Effector memory CD8-positive, alpha-beta T cell (primary cell): ENCODE measurements at places on chromosomes 16 and 17.

GRCh38 chr16:59591480-59591879 lies 857.4 kb upstream of the GOT2 start:
- no peak for DNase-seq

- DNase-seq: no peak
Measured at GRCh38 chr16:67263201-67263600, 14.4 kb downstream of the SLC9A5 start.

DNA sequence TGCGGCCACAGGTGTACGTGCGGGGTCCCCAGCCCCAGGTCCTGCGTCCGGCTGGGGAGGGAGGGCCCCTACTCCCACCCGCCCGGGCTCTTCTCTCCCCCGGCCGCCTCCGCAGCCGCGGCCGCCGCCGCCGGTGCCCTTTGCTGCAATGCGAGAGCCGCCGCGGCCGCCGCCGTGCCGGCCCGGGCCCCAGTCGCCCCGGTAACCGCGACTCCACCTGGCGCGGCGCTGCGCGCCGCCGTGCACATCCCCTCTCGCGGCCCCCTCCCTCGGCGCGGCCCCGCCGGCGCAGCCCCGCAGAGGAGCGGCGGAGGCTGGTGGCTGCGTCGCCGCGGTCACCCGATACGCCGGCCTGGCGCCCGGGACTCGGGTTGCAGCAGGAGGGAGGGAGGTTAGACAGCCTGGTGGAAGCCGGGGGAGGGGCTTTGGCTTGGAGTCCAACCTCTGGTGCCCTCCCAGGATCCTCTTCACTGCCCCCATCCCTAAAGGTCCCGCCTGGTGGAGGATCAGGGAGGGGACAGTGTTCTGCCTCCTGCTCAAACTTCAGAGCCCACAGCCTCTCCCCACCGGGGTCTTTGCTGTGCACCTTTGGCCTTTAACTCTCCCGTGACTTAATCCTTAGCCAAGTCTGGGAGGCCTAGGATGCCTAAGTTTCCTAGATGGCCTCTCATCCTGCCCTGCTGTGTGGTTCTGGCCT lies 32.9 kb downstream of the SRCIN1 start:
- no peak for DNase-seq

GRCh38 chr17:68792042-68792685 lies 163.0 kb downstream of the ABCA8 start:
- no peak for DNase-seq

DNA sequence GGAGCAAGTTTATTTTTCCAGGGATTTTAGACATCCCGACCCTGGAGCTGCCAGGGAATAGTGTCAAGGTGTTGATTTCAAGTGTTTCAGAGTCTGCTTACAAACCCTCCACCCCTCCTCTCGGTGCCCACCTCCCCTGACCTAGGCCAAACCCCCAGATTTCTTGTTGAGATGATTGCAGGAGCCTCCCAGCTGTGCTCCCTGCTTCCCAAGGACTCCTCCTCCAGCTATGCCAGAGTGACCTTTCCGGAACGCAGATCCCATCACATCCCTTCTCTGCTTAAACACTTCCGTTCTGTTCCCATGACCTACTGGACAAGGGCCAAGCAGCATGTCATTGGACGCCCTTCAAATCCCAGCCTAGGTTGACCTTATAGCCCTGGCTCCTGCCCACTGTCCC lies 23.7 kb upstream of the CDH1 start:
- no peak for DNase-seq

GRCh38 chr17:65886315-65887245 lies 305.4 kb downstream of the CEP112 start:
- DNase-seq: no peak

- DNase-seq: no peak
Measured at GRCh38 chr17:78399693-78400144, 21.3 kb downstream of the PGS1 start.

DNA sequence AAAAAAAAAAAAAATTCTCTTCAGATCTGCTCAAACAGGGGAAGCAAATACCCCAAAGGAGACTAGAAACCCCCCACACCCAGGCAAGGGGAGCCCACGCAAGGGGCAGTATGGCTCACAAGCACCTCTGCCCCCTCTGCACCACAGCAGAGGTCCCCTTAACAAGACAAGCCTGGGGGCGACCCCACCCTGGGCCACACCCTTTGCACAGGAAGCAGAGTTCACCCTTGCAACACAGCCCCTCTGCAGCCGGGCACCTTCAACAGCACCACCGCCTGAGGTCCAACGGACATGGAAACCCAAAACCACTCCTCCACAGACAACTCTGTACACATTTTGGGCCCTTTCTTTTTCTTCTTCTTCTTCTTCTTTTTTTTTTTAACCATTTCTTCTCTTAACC lies 12.8 kb downstream of the AXIN1 start:
- DNase-seq: peak; percentile 13

DNA sequence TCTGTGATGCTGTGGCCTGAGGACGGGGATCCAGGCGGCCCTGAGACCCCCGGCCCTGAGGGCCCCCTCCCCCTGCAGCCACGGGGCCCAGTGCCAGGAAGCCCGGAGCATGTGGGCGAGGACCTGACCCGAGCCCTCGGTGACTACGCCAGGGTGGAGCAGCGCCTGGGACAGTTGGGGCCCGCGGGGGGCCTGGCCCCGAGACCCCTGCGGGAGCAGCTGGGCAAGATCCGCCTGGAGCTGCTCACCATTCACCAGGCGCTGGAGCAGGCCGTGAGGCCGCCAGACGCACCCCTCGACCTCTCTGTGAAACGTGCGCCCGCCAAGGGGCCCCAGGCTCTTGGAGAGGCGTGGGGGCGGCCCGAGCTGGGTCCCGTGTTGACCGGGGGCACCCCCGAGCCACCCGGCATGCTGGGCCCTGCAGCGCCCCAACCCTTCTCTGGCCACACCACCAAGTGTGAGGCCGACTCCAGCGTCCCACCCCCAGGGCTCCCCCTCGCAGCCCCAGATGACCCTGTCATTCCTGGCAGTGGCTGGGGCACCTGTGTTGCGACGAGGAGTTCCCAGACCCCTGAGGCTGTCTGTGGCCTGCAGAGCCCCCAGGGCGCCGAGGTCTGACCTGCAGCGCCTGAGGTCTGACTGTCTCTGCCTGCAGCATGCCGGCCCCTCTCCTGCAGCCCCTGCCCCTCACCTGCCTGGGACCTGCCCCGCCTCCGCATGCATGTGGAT lies 2.0 kb upstream of the NHLRC4 start:
- DNase-seq: no peak

DNA sequence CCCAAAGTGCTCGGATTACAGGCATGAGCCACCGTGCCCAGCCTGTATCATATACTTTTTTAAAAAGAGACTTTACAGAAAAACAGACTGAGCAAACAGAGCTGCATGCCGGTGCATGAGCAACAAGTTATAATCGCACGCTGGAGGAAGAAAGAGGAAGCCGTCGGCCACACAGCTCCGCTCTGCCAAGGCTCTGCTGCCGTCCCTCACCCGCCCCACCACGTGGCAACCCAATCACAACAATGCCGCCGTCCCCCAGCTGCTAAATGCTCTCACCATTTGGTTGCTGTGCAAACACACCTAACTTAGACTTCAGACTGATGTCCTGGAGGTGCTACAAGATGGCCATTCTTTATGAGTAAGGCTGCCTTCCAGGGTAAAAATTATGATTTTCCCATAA lies 83.5 kb downstream of the ADCY9 start:
- DNase-seq: peak; percentile 31

DNA sequence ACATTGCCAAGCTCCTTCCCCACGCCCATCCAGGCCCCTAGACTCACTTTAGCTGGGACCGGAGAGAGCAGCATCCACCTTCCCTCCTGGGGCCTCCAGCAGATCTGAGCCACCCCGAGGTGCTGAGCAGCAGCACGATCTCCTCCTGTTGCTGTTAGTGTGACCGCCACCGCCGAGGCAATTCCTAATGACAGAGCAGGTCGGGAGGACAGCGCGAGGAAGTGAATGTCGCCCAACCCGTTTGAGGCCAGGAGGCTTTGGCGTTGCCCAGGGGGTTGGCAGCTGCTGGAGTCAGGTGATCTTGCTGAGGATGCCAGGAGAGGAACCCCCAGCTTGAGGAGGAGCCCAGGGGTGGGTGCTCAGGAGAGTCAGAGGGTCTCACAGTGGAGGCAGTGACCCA lies at the start of gene RNF222:
TSS of gene RNF222 (minus strand) at position 192 of the 400 bp plus-strand sequence. CDS start 4,366 bp downstream, outside the sequence.
- DNase-seq: no peak

GRCh38 chr17:48678141-48678971 lies 44.0 kb downstream of the PRAC1 start:
- DNase-seq: peak; percentile 74

DNA sequence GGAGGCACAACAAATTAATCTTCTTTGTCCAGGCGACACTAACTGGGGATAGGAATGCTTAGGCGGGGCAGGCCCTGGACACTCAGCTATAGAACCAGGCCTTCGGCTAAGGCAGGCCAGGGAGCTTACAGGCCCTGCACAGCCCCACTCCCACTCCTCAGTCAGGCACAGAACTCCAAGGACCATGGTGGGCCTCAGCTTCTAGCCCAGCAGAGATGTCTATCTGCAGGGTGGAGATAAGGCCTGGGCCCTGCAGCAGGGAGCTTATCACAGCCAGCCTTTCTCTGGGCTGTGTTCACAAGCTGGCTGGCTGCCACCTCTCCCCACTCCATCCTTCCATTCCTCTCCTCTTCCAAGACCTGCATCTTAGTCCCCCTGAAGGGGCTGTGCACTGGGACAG lies 68.1 kb downstream of the TMEM132E start:
- DNase-seq: no peak

DNA sequence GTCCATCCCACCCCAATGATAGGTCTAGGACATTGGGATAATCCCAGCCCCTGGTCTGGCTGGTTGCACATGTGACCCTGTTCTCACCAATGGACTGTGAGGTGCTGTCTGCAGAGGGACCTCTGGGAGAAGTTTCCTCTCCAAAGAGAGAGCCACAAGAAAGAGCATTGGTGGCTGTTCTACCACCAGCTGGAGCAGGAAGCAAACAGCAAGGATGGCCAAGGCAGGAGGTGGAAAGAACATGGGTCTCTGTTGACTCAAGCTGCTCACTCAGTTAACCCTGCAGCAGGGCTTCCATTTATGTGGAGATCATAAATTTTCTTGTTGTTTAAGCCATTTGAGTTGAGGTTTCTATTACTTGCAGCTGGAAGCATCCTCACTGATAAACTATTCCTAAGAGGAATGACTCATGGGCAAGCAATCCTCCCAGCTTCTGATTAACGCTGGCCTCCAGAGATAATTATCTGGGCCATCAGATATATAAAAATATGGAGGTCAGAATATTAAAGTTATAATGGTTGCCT lies 52.6 kb downstream of the CYB5B start:
- no peak for DNase-seq

DNA sequence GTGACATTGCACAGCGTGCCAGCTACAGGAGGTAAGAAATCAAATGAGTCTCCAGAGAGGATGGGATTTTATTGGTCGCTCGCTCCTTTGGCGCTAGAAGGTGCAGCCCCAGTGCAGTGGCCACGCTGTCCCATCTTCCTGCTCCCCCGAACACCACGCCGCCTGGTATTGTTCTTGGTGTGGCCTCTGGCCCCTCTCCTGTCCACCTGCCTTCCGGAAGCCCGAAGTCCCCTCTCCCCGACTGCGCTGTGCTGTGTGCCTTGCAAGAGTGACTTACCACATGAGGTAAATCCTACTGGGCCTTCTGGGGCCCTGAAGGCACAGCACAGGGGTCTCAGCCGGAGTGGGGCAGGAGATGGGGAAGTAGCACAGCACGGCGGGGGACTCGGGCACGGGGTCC lies 58.2 kb downstream of the MARCHF10 start:
- DNase-seq: no peak

DNA sequence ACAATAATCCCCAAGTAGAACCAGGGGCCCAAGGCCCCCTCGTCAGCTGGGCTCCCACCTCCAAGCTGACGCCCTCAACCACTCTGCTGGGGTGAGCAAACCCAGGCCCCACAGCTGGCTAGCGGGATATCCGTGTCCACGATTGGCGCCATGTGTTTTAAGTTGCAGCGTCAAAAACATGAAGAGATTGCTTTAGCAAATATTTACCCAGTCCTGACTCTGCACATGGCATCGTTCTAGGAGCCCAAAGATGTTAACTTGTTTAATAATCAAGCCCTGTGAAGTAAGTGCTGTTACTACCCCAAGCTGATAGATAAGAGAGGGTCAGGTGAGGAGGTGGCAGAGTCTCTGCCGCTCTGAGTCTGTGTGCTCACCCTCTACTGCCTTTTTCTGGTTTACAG lies 344 bp upstream of the SEPTIN12 start:
- no peak for DNase-seq

- no peak for DNase-seq
Measured at GRCh38 chr16:67770346-67770991, 35.9 kb downstream of the RANBP10 start.

- DNase-seq: peak; percentile 32
Measured at GRCh38 chr17:6427279-6427781, 7.6 kb downstream of the AIPL1 start.

DNA sequence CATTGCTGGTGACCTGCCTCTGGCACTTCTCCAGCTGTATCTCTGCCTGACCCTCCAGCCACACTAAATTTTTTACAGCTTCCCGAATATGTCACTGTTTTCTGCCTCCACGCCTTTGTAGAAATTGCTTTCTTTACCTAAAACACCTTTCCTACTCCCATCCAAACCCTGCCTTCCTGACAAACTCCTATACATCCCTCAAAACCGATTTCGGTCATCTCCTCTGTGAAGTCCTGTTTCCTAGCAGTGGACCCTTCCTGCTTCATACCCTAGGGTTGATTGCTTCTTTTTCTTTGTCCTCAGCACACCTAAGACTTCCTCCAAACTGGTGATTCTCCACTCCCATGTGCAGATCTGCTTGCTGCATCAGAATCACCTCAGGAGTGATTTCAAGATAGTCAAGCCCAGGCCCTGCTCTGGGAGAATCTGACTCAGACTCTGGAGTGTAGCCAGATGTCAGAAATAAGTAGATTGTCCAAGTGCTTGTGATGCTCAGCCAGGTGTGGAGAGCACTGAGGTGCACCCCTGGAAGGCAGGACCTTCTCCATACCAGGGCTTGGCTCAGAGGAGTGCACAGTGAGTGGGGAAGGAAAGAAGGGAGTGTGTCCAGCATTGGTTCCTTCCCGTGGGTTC lies 184.2 kb downstream of the COPRS start:
- DNase-seq: no peak

DNA sequence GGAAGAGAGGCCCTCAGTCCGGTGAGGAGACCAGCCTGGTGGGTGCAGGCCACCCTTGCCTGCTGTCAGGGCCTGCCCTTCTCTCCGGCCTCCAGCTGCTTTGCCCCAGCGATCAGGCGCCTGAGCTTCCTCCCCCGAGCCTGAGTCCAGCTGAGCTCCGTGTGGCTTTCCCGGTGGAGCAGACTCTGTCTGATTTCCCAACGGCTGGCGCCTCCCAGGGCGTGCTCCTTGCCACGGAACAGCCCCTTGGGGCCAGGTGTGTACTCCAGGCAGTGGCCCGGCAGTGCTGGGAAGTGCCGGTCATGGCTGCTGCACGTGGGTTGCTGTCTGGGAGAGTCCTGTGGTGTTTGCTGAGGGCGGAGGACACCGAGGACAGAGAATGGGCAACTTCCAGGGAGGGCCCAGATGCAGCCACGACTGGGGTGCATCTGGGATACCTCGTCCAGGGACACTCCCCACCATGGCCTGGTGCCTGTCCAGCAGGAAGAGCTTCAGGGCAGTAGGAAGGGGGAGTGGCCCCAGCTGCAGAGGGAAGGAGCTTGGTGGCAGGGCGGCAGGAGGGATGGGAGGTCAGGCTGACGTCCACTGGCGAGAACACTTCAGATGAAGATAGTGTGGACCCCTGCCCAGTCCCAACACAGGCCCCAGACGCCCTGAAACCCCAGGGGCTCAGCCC lies 22.5 kb downstream of the METRNL start:
- no peak for DNase-seq

GRCh38 chr16:31507617-31507928 lies 618 bp downstream of the RUSF1 start:
- no peak for DNase-seq

GRCh38 chr17:3982541-3983017 lies 18.3 kb upstream of the ATP2A3 start:
- no peak for DNase-seq
